ENCODE measurements at places on chromosomes 16 and 17.

- no peak for DNase-seq
Measured at GRCh38 chr17:19676896-19677295, 28.3 kb downstream of the ALDH3A2 start.

- DNase-seq: no peak
Measured at GRCh38 chr16:89555265-89555664, 5.2 kb upstream of the RPL13 start.

GRCh38 chr16:23365602-23366240 is 63.6 kb downstream of the SCNN1B start:
- no peak for DNase-seq

GRCh38 chr17:71935341-71935740 is 185.5 kb upstream of the SOX9 start:
- DNase-seq: no peak

DNA sequence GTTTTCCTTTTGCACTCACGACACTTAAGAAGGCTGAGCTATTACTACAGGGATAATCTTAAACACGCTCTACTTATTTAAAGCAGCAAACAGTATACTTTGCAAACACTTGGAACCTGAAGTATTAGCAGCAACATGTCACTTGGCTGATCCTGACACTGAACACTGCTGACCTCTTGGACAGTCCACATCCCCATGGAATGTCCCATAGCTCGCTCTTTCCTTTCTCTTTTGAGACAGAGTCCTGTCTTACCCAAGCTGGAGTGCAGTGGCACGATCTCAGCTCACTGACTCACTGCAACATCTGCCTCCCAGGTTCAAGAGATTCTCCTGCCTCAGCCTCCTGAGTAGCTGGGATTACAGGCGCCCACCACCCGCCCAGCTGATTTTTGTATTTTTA is 26.4 kb downstream of the SMYD4 start:
- DNase-seq: no peak

- DNase-seq: no peak
Measured at GRCh38 chr17:46027048-46027975, 28.3 kb downstream of the STH start.

GRCh38 chr17:63696381-63696961 is 3.5 kb downstream of the LIMD2 start:
- peak; percentile 38 for DNase-seq

DNA sequence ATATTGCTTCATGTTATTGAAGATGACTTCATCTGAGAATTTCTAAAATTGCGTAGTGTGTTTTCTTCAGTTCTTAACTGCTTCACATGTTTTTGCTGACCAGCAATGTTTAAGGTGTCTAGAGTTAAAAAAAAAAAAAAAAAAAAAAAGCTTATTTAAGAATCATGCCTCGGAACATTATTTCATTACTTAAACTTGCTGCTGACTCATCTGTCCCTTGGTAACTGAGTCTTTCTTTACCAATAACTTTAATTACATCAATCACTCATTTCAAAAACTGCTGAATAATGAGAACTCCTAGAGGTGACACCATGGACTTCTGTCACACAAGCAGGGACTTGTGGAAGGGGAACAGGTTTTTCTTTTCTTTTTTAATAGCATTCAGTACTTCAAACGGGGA is 16.2 kb downstream of the IRX5 start:
- no peak for DNase-seq

DNA sequence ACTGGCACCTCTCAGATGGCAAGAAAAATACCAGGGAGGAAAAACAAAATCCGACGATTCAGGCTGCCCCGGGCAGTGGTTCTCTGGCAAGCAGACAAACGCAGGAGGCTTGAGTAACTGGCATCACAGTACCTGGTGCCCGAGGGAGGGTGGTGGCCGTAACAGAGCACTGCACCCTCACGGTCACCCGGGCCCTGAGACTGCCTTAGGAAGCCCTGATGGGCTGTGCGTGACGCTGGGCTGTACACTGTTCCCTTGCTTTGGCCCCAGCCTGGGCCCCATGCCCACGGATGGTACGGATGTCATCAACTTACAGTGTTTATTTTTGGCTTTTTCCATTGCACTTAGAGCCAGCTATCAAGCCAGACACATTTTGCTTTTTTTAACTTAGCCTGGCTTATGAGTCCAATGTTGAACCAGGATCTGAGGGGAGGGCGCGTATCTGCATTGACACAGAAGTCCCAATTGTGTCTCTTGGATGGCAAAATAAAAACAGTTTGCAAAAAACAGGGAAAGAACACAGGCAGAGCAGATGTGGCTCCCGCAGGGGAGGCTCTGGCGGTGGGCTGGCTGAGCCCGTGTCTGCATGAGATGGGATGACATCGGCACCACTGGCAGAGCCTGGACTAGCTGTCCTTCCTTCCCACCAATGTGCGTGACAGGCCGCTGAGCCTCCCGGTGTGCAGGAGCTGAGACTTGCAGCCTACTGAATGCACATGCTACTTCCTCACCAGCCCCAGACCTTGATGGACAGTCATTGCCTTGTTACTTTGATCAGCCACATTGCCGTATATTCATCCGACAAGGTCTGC is 287.7 kb downstream of the FOXL1 start:
- no peak for DNase-seq

DNA sequence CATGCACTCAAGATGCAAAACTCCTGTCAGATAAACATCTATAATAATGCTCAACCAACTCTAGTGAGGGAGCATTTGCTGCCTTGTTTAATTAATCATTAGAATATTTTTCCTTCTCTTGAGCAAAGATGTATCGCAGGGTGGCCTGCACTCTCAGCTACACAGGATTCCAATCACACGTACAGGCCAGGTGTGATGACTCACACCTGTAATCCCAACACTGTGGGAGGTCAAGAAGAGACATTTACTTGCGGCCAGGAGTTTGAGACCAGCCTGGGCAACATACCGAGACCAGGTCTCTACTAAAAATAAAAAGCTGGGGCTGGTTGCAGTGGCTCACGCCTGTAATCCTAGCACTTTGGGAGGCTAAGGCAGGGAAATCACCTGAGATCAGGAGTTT is 49.1 kb downstream of the ARHGAP17 start:
- DNase-seq: no peak

DNA sequence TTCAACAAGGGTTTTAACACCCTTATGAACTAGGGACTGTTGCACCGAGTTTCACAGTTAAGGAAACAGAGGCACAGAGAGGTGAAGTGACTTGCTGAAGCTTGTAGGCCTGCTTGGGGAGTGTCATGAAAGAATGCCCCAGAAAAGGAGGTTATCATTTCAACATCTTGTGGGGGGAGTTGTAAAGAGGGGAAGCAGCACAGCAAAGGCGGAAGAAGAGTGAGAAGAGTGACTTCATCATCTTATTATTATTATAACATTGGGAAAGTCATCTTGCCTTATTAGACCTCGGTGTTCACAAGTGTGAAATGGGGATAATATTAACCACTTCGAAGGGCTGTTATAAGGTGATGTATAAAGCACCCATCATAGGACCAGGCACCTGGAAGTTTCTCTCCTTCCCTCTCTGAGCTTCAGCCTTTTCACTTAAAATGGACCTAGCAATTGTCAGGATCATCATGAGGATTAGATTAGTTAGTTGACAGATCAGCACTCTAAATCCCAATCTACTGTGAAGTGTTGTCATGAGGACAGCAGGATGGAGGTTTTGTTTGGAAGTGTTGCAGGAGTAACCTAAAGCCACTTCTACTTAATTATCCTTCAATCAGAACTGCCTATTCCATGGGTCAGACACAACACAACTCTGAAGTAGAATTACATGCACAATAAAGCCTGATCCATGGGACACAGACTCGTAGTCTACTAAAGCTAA is 2.3 kb downstream of the CCL4 start:
- no peak for DNase-seq

GRCh38 chr17:79033046-79033616 is 9.2 kb downstream of the C1QTNF1 start:
- no peak for DNase-seq

DNA sequence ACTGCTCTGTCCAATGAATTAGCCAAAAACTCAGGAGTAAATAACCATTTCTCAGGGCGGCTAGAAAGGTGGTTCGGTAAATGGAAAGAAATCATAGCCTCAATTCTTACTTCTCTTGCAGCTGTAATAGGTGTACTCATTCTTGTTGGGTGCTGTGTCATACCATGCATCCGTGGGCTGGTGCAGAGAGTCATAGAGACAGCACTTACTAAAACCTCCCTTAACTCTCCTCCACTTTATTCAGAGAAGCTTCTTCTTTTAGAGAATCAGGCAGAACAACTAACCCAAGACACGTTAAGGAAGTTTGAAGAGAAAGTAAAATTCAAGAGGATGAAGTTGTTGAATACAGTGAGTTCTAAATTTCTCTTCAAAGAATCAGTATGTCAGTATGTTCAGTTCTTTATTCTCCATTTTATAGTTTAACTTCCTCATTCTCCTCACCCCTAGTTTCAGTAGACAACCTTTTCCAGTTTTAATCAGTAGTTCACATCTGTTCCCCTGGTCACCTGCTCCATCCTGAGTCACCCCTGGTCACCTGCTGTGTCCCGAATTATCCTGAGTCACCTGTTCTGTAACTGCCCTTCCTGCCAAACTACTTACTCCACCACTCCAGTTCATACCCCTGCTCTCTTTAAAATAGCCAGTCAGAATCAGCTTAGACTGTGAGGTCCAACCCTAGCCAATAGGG is 85.9 kb downstream of the EMP2 start:
- DNase-seq: no peak

DNA sequence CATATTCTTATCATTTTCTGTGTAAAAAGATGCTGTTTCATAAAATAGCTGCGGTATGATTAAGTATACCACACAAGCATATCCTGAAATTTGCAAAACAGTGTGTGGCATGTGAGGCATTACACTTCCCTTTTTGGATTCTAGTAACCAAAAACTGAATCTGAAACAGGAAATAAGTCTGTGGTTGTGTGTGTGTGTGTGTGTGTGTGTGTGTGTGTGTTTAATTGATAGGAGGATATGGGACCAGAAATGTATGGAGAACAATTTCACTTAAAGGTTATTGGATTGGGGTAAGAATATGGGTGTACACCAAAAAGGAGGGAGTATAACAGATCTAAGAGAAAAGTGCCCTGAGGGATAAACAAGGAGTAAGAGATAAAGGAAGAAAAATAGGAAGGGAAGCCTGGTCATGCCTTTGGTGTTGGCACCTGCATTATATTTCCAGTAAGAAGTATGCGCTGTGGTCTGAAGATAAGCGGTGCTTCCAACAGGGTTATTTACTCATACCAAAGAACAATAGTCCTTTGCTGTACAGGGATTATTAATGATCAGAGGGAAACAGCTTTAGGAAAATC is 4.0 kb downstream of the LYRM1 start:
- DNase-seq: peak; percentile 21

DNA sequence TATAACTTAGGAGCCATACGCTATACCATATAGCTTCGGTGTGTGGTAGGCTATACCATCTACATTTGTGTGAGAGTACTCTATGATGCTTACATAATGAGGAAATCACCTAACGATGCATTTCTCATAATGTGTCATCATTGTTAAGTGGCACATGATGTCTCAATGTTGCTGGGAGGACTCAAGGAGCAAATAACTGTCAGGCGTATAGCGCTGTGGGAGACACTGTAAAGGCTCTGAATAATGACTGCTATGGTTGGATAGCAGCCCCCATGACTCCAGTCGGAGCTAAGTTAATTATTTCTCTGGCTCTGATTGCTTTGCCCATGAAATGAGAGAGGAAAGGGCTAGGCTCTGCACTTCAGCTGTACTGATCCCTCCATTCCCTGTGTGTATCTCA is 197.2 kb downstream of the RGS9 start:
- DNase-seq: no peak

DNA sequence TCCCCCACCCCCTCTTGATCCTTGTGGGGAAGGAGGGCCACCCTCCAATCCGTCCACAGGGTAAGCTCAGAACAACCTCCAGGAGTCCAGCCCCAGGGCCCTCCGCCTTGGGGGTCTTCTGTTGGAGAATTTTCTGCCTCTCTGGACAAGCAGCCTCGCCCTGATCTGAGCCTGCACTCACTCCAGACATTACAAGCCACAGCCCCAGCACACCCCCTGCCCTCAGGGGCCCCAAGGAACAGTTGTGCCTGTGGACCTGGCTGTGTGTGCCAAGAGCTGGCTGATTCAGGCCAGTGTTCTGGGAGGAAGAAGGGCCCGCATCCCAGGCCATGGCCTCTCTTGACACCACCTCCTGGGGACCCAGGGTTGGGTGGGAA is 477 bp upstream of the ARHGAP27 start:
- no peak for DNase-seq

DNA sequence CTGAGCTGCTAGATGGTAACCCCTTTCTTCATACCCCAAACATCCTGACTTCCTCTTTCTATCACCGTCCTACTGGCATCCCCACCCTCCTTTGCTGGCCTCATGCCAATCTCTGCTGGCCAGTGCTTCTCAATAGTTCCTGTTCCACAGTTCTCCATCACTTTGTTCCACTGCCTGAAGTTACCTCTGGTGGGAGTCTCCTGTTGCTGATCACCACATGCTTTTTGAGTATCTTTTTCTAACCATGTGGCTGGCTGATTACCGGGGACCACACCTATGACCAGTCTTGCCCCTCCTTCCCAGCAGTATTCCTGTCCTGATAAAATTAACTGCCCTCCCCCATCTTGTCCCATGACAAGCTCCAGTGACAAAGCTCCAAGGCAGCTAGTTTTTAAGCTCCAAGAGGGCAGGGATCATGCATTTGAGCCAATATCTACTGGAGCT is 380.4 kb upstream of the CCL2 start:
- DNase-seq: no peak

GRCh38 chr17:15456972-15457722 is 10.3 kb downstream of the CDRT4 start:
- DNase-seq: no peak

- no peak for DNase-seq
Measured at GRCh38 chr17:21388944-21389343, 12.8 kb downstream of the KCNJ12 start.

DNA sequence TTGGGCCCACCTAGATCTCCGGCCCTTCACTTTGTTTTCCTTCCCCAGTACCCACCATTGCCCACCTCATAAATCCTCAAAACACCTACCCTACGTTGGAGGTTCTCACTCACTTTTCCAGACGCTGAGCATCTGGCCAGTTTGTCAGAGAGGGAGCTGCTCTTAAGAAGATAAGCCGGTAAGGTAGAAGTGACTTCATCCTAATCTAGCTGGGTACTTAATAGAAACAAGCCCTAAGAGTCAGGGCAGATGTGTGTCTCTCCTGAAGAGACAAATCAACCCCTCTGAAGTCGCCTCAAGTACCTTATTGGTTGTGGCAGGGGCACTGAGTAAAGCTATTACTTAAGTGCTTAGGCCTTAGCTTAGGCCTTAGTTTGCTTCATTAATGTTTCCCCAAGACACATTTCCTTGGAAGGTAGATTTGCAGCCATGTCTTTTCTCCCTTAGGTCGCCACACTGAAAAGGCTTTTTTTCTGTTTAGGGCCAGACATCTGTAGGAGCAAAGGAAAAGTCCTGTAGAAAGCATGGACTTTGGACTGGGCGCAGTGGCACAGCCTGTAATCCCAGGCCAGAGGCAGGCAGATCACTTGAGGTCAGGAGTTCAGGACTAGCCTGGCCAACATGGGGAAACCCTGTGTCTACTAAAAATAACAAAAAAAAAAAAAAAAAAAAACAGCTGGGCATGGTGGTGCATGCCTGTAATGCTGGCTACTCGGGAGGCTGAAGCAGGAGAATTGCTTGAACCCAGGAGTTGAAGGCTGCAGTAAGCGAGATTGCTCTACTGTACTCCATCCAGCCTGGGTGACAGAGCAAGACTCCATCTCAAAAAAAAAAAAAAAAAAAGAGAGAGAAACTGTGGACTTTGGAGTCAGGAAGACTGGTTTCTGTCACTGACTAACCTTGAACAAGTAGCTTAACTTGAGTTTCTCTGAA is 1.0 kb downstream of the TACO1 start:
- DNase-seq: no peak

- DNase-seq: no peak
Measured at GRCh38 chr17:9922012-9922848, 17.2 kb upstream of the RCVRN start.

- DNase-seq: peak; percentile 25
Measured at GRCh38 chr16:75420987-75421819, 12.1 kb downstream of the CFDP1 start.
